Thyroid gland (tissue), 4 donors: ENCODE measurements at places on chromosomes 6 and 20.

- no peak overlapping the region for H3K4me3 ChIP-seq
- no peak for DNase-seq
- no peaks in the 10 kb centered on the region for H3K4me1 ChIP-seq
- H3K27me3 ChIP-seq: no peaks in the 10 kb centered on the region
- H3K27ac ChIP-seq: no peak overlapping the region
Measured at GRCh38 chr6:84581494-84582259, 182.7 kb downstream of the TBX18 start.

- no peak for DNase-seq
- H3K4me1 ChIP-seq: no peaks in the 10 kb centered on the region
- H3K27me3 ChIP-seq: no peaks in the 10 kb centered on the region
- H3K36me3 ChIP-seq: no peaks in the 10 kb centered on the region
- no peak overlapping the region for H3K27ac ChIP-seq
Measured at GRCh38 chr6:15715060-15715459, 52.2 kb upstream of the DTNBP1 start.

DNA sequence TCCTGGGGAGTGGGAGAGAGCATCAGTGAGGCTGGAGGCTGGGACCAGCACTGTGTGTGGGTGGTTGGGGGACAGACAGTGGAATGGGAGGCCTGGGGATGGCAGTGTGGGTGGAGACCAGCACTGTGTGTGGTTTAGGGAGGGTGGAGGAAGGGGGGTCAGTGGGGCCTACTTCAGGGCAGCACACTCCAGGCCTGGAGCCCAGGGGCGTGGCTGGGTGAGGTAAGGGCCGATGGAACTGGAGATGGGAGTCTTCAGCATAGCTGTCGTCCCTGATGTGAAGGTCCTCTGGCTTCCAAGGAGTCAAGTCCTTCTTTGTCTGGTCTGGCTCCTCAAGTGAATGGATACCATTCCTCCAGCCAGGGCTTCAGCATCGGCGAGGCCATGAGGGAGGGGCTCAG lies 18.6 kb downstream of the KCNK17 start:
- no peaks in the 10 kb centered on the region for H3K27me3 ChIP-seq
- no peak overlapping the region for H3K4me3 ChIP-seq
- no peak overlapping the region for H3K27ac ChIP-seq
- DNase-seq: no peak
- H3K4me1 ChIP-seq: peaks cover 6% of the 10 kb centered on the region

DNA sequence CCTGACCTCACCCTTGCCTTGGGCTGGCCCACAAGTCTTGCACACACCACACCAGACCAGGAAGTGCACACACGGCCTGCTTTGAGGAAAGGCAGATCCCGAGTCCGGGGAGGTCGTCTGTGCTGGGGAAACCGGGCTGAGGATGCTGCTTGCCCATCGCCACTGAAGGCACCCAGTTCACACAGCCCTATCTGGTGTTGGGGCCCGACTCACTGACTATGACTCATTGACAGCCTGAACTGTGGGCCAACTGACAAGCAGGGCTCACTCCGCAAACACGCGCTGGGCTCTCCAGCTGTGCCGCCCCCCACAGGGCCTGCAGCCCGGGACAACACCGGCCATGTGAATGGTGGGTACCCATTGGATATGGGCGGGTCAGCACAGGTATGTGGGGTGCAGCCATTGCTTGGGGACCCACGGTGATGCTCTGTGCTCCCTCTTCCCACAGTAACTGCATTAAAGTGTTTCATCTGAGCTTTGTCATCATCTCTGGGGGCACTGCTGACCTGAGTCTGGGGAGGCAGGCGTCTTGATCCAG lies 1.6 kb downstream of the SAMD10 start:
- no peak overlapping the region for H3K4me3 ChIP-seq
- H3K27ac ChIP-seq: no peak overlapping the region
- no peaks in the 10 kb centered on the region for H3K27me3 ChIP-seq
- peaks cover 24% of the 10 kb centered on the region for H3K4me1 ChIP-seq

DNA sequence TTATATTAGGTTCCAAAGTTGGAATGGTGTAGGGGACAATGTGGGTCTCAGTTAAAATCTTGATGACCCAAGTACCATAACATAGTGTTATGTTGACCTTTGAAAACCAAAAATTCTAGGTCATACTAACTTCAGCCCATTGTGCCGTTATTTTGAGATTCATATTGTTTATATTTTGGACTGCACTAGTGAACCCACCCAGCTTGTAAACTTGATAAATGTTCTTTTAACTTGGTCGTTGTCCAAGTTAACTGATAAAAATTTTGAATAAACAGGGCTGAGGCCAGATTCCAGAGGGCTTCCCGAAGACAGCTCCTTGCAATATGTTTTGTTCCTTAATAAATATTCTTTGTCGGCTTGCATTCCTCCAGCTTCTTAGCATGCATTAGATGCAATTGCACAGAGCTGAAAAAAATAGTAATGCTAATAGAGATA lies 90.3 kb downstream of the BCAS1 start:
- no peak overlapping the region for H3K4me3 ChIP-seq
- no peak for DNase-seq
- no peak overlapping the region for H3K27ac ChIP-seq

GRCh38 chr6:156849806-156850205 lies 72.6 kb downstream of the ARID1B start:
- no peaks in the 10 kb centered on the region for H3K27me3 ChIP-seq
- no peaks in the 10 kb centered on the region for H3K36me3 ChIP-seq
- peaks cover 88% of the 10 kb centered on the region for H3K4me1 ChIP-seq
- no peak overlapping the region for H3K4me3 ChIP-seq
- DNase-seq: no peak

- H3K4me3 ChIP-seq: no peak overlapping the region
- H3K27ac ChIP-seq: no peak overlapping the region
- peak; percentile 81 for DNase-seq
- peaks cover 35% of the 10 kb centered on the region for H3K4me1 ChIP-seq
- no peaks in the 10 kb centered on the region for H3K27me3 ChIP-seq
- no peaks in the 10 kb centered on the region for H3K36me3 ChIP-seq
Measured at GRCh38 chr20:62768551-62769287, 27.6 kb upstream of the MRGBP start.

DNA sequence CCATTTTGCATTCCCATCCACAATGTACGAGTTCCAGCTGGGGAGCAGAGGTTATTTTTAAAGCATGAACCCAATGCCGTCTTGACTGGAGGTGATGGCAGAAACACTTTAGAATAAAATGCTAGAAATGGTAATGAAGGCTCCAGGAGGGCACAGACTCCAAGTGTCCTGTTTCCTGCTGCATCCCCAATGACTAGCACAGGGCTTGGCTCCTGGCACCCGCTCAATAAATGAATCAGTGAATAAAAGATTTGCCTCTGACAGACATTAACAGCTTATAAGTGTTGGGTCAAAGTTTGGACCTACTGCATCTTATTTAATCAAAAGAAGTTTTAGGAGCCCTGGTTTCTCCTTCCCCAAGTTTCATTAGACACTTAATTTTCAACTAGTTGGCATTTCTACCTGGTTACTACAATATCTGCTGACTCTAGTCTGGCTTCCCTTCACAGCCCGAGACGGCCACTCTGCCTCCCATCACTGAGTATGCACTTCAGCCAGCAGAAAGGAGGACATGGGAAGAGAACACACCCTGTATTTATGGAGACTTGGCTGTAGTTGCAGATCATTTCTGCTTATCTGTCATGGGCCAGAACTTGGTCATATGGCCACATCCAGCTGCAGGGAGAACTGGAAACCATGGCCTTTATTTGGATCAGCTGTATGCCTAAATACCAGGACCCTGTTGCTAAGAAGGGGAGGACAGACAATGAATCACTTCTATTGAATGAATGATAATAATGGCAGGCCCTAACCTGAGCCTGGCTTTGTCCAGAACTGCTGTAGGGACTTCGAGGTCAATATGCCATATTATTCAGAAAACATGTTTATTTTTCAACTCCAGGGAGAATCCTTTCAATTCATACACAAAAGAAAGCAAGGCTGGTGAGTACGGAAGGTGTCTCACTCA lies 63.1 kb downstream of the TTI1 start:
- H3K36me3 ChIP-seq: no peaks in the 10 kb centered on the region
- no peak for DNase-seq
- no peaks in the 10 kb centered on the region for H3K27me3 ChIP-seq
- no peak overlapping the region for H3K27ac ChIP-seq

DNA sequence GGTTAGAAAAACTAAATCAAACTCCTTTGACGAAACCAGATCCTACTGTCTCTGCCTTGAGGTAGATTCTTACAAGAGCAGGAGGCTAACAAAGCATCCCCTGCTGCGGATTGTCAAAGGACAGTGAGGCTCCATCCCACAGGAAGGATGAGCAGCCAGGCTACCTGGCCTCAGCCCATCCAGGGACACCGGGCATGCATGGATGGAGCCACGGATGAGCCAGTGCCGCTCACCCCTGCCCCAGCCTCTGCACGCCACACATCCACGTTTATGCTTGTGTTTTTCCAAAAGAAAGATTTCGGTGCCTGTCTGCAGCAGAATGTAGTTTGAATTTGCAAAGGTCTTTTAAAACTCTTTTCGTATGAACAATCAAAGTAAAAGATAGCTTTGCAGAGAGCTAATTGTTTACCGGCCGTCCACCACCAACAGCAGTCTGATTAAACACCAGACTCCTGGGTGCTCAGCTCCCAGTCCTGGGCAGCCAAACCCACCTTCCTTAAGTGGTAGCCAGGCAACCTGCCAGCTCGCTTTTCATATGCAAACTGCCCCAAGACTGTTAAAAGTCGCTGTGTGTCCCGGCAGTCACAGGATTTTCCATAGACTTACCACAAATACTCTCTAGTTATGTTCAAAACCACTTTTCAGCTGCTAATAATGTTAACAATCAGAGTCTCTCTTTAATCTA lies 999 bp downstream of the THBS2 start:
- H3K27ac ChIP-seq: no peak overlapping the region
- peak; percentile 72 for DNase-seq
- no peaks in the 10 kb centered on the region for H3K36me3 ChIP-seq
- no peaks in the 10 kb centered on the region for H3K27me3 ChIP-seq

DNA sequence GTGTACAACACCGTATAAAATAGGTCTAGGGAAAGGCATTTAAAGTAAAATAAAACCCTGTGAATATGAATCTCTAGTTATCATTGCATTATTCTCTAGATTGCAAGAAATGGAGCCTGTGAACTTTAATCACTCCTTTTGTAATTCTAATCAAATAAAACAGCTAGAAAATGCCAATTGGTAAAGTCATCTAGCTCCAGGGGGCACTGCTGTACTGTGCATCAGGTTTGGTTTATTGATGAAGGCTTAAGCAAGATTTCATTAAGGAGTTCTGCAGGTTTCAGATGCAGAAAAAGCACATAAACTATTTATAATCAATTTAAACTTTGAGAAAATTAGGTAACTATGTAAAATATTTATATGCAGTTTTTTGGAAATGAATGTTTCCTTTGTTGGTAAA lies 645.0 kb downstream of the PHF3 start:
- no peak overlapping the region for H3K27ac ChIP-seq
- no peaks in the 10 kb centered on the region for H3K27me3 ChIP-seq
- H3K4me1 ChIP-seq: no peaks in the 10 kb centered on the region
- DNase-seq: no peak
- H3K36me3 ChIP-seq: no peaks in the 10 kb centered on the region
- H3K4me3 ChIP-seq: no peak overlapping the region

GRCh38 chr6:47854971-47855370 lies 73.1 kb downstream of the OPN5 start:
- no peaks in the 10 kb centered on the region for H3K36me3 ChIP-seq
- H3K4me1 ChIP-seq: no peaks in the 10 kb centered on the region
- no peak for DNase-seq
- no peaks in the 10 kb centered on the region for H3K27me3 ChIP-seq

DNA sequence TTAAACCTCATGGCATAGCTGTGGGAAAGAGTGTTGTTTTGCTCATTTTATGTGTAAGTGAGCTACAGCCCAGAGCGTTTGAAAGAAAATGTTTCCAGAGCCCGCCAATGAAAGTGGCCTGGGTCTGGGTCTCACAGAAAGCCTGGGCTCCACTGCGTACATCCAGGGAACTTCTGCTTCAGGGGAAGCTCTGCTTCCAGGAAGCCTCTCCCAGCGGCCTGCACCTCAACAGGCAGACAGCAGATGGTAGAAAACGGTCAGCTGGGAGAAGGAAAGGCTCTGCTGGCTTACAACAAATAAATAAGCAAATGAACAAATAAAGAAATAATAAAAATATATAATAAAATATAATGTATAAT lies 270.5 kb upstream of the SUPT3H start:
- H3K27ac ChIP-seq: no peak overlapping the region
- no peaks in the 10 kb centered on the region for H3K36me3 ChIP-seq
- H3K27me3 ChIP-seq: no peaks in the 10 kb centered on the region
- no peaks in the 10 kb centered on the region for H3K4me1 ChIP-seq

GRCh38 chr20:50439539-50440453 lies 70.4 kb upstream of the PTPN1 start:
- no peaks in the 10 kb centered on the region for H3K27me3 ChIP-seq
- no peak overlapping the region for H3K4me3 ChIP-seq
- no peak for DNase-seq
- H3K27ac ChIP-seq: peak overlapping the region; percentile 5

GRCh38 chr6:3506200-3506599 lies 49.4 kb upstream of the SLC22A23 start:
- H3K36me3 ChIP-seq: no peaks in the 10 kb centered on the region
- no peak overlapping the region for H3K27ac ChIP-seq
- H3K4me1 ChIP-seq: peaks cover 15% of the 10 kb centered on the region
- no peak for DNase-seq
- H3K27me3 ChIP-seq: no peaks in the 10 kb centered on the region

GRCh38 chr20:35133735-35134134 lies 13.4 kb downstream of the EDEM2 start:
- DNase-seq: no peak
- no peak overlapping the region for H3K4me3 ChIP-seq
- peaks cover 10% of the 10 kb centered on the region for H3K4me1 ChIP-seq
- H3K27me3 ChIP-seq: no peaks in the 10 kb centered on the region
- no peak overlapping the region for H3K27ac ChIP-seq

DNA sequence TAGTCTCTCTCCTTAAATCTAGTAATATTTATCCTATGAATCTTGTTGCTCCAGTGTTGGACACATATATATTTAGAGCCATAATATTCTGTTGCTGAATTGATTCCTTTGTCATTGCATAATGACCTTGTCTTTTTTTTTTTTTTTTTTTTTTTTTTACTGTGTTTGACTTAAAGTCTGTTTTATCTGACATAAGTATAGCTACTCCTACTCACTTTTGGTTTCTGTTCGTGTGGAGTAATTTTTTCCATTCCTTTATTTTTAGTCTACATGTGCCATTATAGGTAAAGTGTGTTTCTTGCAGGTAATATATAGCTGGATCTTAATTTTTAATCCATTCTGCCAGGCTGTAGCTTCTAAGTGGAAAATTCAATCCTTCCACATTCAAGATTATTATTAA lies 166.5 kb downstream of the GMDS start:
- H3K27ac ChIP-seq: no peak overlapping the region
- no peaks in the 10 kb centered on the region for H3K4me1 ChIP-seq
- H3K27me3 ChIP-seq: no peaks in the 10 kb centered on the region
- no peaks in the 10 kb centered on the region for H3K36me3 ChIP-seq
- no peak for DNase-seq
